ENCODE measurements at places on chromosomes 5 and 9.

DNA sequence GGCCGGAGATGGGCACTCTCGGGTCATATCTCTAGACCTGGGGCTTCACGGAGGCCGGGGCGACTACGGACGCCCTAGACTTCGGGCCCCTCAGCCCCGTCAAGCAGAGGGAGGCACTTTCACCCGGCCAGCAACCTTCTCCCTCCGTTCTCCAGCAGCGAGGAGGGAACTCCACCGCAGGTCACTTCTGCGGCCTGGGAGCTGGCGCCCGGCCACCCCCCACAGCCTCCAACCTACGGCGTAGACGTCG is 201 bp downstream of the DOLK start:
- no peak for DNase-seq

DNA sequence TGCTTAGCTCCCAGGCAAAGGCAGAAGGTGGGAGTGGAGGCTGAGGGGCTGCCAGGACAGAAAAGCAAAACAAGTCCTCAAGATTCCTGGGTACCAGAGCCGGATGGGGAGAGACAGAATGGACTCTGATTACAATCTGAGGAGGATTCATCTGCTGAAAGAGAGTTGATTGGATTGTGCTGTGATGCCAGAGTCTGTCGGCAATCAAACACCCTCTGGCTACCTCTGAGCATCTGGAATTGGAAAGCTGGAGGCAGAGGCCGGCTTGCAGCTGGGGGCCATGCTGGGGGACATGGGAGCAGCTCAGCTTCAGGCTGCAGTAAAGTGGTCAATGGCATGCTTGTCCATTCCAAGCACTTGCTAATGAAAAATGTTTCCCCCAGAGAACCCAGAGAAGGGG is 59.3 kb downstream of the ASTN2 start:
- DNase-seq = no peak

- DNase-seq = peak; percentile 62
These were observed 28.5 kb downstream of the TSPAN17 start for GRCh38 chr5:176675676-176676360.

- peak; percentile 30 for DNase-seq
These were observed 2.8 kb downstream of the MELK start for GRCh38 chr9:36575411-36575882.

DNA sequence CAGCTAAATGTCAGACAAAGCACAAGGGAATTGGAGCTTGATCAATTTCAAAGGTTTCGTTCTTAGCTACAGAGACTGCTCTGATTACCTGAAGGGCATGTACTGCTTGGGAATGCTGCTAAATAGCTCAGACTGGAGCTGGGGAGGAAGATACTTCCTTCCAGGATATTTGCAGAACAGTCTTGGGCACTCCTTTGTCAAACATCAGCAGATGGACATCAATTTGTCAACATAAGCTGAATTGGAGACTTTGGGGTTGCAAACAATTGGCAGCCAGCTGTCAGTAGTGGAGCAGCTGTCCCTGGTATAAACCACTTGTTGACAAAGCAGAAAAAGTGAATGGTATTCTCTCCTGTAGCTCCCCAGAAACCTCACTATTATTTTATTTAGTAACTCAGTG is 182.0 kb downstream of the CCDC192 start:
- no peak for DNase-seq

DNA sequence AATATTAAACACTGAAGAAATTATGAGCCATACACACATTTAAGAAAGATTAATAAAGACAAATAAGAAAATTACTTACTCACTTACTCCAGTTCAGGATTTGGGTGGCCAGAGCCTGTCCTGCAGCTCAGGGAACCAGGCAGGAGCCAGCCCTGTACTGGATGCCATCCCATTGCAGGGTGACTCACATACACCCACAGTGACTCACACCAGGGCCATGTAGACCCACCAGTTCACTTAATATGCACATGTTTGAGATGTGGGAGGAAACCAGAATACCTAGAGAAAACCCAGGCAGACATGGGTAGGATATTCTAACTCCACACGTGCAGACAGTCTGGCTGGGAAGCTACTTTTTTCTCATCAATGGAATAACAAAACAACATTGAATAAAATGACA is 49.6 kb upstream of the ADRB2 start:
- peak; percentile 100 for DNase-seq

GRCh38 chr9:135379540-135380267 is 99.9 kb upstream of the PPP1R26 start:
- no peak for DNase-seq

DNA sequence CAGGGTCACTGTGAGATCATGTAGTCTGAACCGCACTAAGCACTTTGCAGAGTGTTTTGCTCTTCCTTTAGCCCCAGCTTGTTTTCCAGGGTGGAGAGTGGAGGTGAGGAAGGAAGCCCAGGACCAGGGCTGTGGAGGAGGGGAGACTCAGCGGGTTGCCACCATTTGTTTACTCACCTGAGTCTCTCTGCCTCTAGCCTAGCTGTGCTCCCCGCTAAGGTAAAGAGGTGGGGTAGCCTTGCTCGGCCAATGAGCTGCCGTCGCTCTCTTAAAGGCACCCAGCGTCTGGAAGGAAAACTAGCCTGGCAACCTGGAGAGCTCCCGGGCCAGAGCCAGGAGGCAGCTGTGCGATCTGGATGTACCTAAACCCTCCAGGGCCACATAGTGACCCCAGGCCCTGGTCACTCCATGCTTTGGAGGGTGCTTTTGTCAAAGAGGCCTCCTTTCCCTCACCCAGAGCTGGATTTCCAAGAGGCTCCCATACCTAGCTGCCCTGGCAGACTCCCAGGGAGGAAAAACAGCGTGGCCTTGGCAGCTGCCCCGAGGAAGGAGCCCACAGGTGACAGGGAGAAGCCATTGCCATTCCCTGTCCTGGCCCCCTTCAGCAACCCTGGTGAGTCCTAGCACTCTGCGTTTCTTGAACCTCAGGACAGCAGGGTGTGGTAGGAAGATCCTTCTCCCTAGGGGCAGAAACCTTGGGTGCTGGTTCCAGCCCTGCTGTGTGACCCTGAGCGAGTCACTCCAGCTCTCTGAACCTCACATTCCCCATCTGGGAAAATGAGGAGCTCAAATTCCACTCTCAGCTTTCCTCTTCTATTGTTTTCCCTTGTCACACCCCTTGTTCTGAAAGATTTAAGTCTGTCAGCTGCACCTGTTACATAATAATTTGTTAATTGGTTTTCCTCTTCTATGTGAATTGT is 42.4 kb upstream of the LARP1 start:
- peak; percentile 41 for DNase-seq

GRCh38 chr5:160539431-160539830 is 117.8 kb downstream of the PTTG1 start:
- no peak for DNase-seq

DNA sequence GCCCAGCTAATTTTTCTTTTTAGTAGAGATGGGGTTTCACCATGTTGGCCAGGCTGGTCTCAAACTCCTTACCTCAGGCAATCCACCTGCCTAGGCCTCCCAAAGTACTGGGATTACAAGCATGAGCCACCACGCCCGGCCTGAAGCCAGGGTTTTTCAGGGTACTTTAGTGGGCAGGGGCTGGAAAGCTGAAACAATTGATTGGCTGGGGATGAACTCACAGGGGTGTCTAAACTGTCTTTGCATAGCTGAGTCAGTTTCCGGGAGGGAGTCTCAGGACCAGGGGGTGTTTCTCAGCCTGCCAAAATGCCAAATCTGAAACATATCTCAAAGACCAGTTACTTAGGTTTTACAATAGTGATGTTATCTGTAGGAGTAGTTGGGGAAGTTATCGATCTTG is 46.1 kb downstream of the PRUNE2 start:
- DNase-seq = peak; percentile 36

- no peak for DNase-seq
These were observed 401.3 kb downstream of the ENC1 start for GRCh38 chr5:74239261-74239660.

DNA sequence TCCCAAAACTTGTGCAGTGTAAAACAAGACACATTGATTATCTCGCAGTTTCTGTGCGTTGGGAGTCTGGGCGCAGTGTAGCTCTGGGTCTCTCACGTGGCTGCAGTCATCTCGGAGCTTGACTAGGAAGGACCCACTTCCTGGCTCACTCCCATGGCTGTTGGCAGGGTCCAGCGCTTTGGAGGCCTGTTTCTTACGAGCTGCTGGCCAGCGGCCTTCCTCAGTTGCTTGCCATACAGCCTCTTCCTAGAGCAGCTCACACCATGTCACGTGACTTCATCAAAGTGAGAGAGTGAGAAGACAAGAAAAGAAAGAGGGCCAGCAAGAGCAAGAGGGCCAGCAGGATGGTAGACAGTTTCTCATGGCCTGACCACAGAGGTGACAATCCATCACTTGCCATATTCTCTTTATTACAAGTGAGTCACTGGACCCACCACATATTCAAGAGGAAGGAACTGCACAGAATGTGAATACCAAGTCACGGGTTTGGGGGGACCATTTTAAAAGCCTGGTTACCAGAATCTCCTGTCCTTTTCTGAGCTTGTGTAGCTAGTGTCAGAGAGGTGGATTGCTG is 36.2 kb downstream of the MCCC2 start:
- DNase-seq = no peak

- DNase-seq = no peak
These were observed 19.9 kb upstream of the ZFAND5 start for GRCh38 chr9:72384710-72385485.

- no peak for DNase-seq
These were observed 19.9 kb upstream of the PCA3 start for GRCh38 chr9:76744336-76744735.

DNA sequence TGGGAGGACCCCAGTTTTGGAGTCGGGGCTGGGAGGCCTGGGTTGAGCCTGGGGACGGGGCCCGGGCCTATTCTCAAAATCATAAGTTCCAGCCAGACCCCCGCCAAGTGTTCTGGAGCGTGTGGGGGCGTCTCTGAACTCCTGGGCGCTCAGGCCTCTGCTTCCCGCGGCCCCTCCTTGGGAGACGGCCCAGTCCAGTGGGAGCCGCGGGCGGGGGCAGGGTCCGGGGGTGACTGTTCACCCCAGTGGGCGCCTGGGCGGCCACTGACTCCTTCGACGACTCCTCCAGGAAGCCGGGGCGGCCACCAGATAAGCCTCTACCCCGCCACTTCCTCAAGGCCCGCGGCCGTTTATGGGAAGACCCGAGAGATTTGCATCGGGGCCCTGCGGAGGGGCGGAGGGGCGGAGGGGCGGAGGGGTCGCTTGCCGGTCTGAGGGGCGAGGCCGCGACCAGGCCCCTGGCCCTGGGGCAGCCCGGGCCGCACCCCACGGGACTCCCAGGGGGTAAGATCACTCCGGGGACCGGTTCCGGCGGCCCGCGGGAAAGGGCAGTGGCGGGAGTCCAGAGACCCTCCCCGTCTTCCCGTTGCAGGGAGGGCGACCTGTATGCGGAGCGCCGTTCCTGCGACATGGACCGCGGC is 655 bp downstream of the TOR4A start:
- DNase-seq = no peak

GRCh38 chr9:70484232-70485130 is 70.0 kb upstream of the KLF9 start:
- peak; percentile 83 for DNase-seq

- DNase-seq = no peak
These were observed 76.4 kb downstream of the ACER2 start for GRCh38 chr9:19485193-19485592.

- DNase-seq = no peak
These were observed 199.8 kb upstream of the PTGER4 start for GRCh38 chr5:40479939-40480338.

- DNase-seq = no peak
These were observed 5.4 kb upstream of the PRR7 start for GRCh38 chr5:177440990-177441780.

DNA sequence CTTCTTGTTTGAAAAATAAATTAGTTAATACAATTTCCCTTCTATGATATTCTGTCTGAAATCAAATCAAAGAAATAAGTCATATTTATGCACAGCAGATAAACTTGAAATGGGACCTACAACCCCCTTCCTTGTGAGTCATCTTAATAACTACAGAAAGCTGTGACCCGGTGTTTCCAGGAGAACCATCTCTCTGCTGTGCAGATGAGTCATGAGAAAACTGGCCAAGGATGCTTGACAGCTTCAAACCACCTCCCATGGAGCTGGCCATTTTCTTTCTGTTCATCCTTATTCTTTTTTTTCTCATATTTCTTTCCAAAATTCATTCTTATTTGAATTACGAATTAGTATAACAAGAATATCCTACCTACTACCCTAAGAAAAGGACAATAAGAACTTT is 43.4 kb upstream of the NR4A3 start:
- peak; percentile 81 for DNase-seq

- no peak for DNase-seq
These were observed 205.2 kb downstream of the CAAP1 start for GRCh38 chr9:26687421-26687820.

DNA sequence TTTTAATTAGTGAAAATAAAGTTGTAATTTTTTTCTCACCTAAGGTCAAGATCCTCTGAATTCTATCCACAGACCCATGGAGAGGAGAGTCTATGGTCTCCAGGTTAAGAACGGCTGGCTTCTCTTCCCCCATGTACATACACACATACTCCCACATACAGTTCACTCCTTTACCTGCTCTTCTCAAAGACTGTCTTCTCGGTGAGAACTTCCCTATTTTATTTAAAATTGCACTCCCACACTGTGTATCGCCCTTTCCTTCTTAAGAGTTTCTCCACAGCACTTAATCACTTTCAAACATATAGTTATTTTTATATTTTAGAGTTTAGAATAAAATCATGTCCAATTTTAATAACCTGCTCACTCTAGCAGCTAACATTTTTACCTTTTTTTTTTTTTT is 3.6 kb upstream of the JADE2 start:
- DNase-seq = no peak
